Amygdala (tissue), 56 donors: ENCODE measurements at places on chromosomes 1 and 21.

DNA sequence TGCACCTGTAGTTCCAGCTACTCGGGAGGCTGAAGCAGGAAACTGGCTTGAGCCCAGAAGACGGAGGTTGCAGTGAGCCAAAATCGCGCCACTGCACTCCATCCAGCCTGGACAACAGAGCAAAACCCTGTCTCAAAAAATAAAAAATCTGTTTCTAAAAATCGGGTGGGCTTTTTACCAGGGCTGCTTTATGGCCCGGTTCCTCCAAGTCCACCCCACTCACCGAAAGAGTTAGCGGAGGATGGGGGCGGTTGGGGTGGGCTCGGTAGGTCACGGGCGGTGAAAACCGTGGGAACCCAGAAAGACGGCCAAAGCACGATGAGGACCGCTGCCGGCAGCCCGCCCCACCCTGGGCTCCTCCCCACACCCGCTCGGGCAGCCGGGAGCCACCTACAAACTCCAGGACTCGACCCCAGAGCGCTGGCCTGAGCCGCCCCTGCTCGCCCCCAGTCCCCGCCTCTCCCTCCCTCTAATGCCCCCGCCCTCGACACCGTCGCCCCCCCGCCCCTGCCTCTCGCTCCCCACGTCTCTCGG, 846 bp upstream of the PER3 start:
- DNase-seq = no peak

- no peak for DNase-seq
Observed at GRCh38 chr1:56574794-56575193, 4.6 kb downstream of the PLPP3 start.

DNA sequence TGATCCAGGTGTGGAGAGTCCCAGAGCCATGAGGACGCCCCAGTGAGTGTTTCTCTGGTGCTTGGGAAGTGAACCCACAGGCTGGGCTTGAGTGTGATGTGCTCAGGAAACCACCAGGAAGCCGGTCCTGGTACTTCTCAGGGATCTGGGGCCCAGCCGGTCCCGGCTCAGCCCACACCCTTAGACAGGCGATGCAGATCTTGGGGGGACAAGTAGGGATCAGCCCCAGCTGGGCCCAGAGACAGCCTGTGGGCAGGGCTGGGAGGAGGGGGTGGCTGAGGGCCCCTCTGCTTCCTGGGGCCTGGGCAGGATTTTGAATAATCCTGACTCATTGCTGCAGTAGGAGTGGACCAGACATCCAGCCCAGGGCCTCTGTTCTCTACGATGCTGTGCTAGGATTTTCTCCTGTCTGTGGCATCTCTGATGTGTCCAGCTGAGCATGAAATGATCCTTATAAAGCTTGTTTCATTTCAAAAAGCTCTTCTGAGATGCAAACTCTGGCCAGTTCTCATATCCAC, 698.0 kb downstream of the PTPRU start:
- DNase-seq = no peak

DNA sequence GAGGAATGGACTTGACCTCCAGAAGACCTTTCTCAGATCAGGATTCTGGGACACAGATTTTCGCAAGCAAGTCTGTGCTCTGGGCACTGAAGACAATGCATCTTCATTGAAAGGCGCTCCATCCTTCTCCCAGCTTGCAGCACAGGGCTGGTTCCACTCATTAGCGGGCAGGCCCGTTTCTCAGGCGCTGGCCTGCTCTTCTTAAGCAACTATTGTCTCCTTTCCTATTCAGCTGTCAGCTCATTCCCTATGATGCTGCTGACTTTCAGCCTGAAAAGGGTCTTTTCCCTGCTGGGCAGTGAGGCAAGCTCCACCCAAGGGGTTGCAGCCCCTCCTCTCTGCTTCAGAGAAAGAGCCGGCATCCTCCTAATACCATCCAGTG, 91.9 kb upstream of the PLXNA2 start:
- no peak for DNase-seq

DNA sequence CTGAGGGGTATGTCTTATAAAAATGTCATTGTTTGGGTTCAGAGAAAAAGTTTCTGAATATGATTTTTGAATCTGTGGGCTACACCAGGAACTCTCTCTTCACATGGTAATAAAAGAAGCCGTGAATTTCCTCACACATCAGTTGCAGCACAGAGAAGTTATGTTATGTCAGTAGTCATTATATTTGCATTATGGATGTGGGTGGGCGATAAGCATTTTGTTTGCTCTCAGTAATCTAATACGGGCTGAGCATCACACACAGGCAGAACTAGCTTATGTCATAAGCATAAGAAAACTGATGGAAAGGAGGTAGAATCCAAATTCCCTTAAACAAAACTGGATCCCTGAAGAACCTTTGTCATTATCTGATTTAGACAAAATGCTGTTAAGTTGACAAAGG, 70.8 kb downstream of the PRDM2 start:
- no peak for DNase-seq
